ENCODE measurements at places on chromosomes 6 and 20.

DNA sequence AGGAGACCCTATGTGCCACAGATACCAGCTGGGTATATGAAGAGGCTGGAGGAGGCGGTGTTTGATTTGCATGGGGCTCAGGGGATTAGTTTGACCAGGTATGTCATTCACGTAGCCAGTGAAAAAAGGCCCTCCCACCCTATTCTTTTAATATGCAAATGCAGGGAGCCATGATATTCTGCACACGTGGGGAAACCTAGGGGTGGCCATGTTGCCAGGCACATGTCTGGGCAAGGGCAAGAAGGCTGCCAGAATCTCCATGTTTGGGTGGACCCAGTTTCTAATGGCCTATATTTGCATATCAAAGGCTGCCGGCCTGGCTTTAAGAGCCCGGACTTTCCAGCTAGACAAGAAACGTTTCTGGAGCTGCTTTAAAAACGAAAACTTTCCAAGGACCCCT is 60.4 kb downstream of the SOX4 start:
- DNase-seq: no peak

- DNase-seq: peak; percentile 39
Measured at GRCh38 chr20:20410678-20411077, 42.8 kb downstream of the INSM1 start.

DNA sequence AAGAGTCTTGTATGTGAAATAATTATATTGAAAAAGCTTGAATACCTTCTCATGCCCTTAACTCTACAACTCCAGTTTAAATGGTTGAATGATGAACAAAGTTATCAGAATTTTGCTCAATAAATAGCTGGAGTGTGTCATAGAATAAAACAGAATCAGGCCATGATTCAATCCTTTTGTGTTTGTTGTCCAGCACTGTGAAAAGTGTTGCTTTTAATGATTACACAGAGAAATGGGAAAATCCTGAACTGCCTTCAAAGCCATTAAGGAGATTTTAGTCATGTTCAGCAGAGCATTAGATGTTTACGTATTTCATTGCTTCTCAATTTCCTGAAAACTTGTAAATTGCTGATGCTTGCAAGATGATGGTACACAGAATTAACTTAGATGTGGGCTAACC is 262.9 kb upstream of the BTBD3 start:
- DNase-seq: no peak

GRCh38 chr6:138307816-138308730 is 69.6 kb upstream of the SMIM28 start:
- peak; percentile 63 for DNase-seq

- no peak for DNase-seq
Measured at GRCh38 chr20:2136275-2136674, 34.6 kb downstream of the STK35 start.

DNA sequence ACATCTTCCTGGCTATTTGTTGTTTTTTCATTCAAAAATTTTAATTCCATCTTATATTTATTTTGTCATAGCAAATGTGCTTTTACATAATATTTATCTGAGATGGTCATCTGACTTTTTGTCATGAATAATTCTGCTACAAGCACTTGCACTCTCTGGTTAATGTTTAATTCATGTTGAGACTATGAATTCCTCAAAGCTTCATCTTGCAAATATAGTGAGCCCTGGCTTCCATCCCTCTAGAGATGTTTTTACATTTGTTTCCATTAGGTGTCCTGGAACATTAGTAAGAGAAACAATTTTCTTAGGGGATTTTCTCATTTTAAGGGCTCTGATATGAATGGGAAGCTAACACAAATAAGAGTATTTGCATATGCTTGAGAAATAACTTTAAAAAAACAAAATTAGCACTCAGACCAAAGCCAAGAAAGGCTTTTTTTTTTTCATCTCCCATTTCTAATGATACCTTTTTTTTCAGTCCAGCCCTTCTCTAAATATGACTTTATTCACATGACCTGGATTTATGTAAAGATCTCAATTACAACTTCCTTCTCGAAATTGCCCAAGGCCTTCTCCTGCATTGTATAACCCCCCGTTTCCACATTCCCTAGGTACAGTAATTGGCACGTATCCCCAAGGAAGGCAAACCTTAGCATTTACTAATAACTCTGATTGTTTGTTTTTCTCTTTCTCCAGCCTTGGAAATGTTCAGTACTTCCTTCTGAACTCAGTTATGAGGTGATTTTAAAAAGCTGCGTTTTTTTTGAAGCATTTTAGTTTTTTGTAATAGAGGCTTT is 797.0 kb upstream of the GJE1 start:
- DNase-seq: no peak

DNA sequence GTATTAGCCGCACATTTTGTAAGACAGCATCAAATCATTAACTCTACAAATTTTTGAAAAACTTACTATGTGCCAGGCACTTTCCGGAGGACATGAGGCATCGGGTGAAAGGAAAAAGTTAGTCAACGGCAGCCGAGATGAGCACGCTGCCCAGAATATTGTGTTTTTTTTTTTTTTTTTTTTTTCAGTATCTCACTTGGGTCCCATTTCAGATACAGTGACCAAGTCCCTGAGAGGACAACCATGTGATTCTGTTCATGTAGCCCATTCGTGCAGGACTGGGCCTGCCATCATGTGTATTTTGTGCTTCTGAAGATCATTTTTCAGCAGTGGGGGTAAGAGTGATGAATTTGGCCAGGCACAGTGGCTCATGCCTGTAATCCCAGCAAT is 1.3 kb downstream of the SLA2 start:
- no peak for DNase-seq

GRCh38 chr20:8132484-8133309 is 631 bp downstream of the PLCB1 start:
- DNase-seq: peak; percentile 33

DNA sequence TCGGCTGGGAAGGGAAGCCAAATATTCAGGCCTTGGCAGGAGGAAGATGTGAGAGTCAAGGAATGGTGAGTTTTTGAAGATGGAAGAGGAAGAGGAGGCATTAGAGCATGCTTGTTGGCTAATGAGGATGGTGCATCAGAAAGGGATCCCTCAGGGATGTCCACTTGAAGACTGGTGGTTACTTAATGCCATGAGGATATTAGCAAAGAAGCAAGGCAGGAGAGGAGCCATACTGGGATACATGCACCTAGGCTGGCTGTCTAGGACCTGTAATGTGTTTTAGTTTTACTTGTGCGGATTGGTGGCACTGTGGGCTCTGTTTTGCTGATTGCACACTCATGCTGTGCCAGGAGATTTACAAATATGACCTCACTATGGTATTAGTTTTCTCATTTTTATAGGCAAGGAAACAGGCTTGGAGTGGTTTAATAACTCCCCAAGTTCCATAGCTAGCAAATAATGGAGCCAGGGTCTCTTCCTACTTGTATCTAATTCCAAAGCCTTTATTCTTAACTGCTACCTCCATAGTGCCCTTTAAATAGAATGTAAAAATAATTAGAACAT is 37.8 kb downstream of the NCOA7 start:
- no peak for DNase-seq

- no peak for DNase-seq
Measured at GRCh38 chr6:44302856-44303255, 10.3 kb downstream of the AARS2 start.

- no peak for DNase-seq
Measured at GRCh38 chr20:15317546-15318232, 980.3 kb upstream of the FLRT3 start.
